ENCODE measurements at places on chromosomes 1 and 21.

GRCh38 chr1:62654744-62655143 is 33.4 kb downstream of the DOCK7 start:
- no peak for DNase-seq

GRCh38 chr1:206684478-206685333 is at the start of gene MAPKAPK2:
Gene MAPKAPK2, plus strand, starts transcription at chr1:206684905. Its CDS starts 325 bp downstream, at chr1:206685230.
- DNase-seq = peak; percentile 78

DNA sequence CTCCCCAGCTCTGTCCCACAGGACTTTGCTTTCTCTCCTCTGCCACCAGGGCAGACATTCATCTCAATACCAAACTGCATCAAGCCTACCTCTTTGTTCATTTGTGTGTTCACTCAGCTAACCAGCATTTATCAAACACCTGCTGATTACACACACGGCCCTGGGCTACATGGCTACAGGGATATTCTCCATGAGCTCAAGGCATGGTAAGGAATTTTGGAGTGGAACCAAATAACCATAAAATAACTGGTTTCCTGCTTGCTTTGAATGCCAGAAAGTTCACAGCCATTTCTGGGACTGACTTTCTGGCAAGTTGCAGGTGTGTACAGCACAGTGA is 54.6 kb downstream of the LDLRAD2 start:
- no peak for DNase-seq

- DNase-seq = peak; percentile 50
These were observed at the start of gene IFI6 for GRCh38 chr1:27671964-27672749. Gene IFI6, minus strand, starts transcription at chr1:27672192. Its CDS starts 2,878 bp downstream, at chr1:27669314.

DNA sequence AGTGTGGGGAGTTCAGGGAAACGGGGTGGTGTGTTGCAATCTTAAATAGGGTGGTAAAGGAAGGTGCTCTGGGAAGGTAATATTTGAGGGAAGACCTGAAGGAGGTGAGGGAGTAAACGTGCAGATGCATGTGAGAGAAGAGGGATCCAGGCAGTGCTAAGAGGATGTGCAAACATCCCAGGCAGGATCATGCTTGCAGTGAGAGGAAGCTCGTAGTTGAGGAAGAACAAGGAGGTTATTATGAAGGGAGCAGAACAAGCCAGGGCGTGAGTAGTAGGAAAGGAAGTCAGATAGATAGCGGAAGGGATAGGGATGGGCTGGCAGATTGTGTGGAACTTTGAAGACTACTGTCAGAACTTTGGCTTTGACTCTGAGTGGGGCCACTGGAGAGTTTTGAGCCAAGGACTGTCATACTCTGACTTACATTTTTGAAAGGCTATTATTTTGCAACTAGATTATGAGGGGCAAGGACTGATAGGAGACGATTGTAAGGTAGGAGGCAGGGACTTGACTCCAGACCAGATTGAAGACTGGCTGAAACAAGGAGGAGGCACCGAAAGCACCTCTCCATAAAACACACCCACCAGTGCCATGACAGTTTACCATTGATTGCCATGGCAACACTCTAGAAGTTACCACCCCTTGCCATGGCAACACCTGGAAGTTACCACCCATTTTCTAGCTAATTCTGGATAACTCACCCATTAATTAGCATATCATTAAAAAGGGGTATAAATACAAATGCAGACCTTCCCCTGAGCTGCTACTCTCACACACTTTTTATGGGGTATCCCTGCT is 67.0 kb downstream of the XCL2 start:
- no peak for DNase-seq

DNA sequence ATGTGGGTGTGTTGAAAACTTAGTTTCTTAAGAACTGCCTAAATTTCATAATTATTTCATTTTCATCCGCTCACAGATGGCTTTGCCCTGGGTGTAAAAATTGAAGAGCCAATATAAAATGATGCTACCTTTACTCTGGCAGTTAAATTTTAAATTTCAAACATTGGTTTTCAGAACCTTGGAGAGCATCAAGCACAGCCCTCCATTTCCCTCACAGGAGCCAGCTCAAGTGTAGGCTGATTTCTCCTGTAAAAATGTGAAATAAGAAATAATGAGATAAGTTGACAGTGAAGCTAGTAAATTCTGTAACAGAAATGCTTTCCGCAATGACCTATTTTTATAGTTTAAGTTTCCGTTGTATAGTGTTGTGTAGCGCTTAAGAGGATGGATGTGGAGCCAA is 53.9 kb upstream of the AKT3 start:
- no peak for DNase-seq

DNA sequence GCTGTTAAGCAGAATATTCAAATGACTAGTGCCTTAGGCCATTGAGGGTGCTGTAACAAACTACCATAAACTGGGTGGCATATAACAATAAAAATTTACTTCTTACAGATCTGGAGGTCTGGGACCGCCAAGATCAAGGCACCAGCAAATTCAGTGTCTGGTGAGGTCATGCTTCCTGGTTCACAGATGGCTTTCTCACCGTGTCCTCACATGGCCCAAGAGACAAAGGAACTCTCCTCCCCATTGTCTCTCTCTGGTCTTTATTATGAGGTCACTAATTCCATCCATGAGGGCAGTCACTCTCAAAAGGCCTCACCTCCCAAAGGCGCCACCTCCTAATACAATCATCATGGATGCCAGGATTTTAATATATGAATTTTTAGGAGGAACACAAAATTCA is 127.3 kb downstream of the GABPA start:
- DNase-seq = no peak

DNA sequence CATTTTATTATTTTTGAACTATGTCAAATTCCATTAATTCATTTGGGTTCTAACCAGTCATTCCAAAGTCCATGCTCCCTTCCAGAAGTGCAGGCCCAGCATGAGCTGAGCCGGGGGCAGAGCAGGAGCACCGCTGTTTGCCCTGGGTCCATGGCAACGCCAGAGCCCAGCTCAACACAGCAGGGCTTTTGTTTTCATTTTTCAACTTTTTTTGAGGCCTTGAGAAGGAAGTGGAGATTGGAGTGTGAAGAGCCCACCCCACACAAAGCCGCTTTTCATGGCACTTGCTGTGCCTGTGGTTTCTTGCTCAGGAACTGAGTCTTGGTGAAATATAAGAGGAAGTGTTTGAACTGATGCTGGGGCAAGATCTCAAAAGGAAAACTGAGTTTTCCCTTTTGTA is 13.2 kb upstream of the PRMT2 start:
- DNase-seq = no peak

- no peak for DNase-seq
These were observed 131.9 kb downstream of the NPHP4 start for GRCh38 chr1:5860277-5860676.

DNA sequence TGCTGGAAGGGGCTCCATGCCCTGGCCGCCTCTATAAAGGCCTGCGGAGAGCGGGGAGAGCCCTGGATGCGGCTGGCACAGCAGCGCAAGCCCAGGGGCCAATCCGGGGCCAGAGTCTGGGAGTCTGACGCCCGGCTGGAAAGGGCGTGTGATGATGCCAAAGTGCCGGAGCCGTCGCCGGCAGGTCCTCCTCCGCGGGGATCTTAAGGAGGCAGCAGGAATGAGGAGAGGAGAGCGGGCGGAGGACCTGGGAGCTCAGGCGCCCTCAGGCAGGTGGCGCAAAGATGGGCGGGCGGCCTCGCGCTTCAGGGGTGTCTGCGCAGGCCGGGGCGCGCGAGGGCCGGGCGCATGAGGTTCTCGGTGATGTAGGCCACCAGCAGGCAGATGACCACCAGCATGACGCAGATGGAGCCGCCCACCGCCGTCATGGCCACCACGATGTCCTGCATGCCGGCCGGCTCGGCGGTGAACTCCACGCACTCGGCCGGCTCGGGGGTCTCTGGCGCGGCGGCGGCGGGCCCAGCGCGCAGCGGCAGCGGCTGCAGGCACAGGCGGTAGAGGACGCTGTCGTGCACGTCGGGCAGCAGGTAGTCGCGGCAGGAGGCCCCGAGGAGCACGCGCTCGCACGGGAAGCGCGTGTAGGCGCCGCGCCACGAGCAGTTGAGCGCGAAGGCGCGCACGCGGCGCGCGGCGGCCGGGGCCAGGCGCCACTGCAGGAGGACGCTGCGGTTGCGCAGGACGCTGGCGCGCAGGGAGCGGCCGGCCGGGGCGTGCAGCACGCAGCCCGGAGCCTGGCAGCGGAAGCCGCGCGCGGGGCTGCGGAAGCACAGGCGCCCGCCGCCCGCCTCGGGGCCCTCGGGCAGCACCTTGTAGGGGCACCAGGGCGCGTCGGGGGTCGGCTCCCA is 653 bp downstream of the FNDC10 start:
- no peak for DNase-seq

DNA sequence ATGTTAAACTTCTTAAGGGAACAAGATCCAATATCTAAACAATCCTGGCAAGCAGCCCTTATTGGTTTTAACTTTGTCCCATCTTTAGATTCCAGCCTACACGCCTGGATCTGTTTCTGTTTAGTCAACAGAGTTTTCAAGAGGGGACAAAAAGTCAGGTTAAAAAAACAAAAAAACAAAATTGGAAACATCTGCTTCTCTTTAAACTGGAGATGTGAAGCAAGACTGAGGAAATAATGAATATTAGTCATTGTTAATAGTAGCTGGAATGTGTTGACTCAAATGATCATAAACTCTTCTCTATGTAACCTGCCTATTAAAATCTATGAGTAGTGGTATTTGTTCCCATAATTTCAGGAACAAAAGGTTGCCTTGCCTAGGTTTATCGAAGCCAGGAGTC is 55.0 kb downstream of the NID1 start:
- DNase-seq = no peak
